ENCODE measurements at places on chromosomes 13 and 19. TPM values are rescaled to one million over a fixed set of nuclear protein-coding genes. Genes with fewer than 3 reads are reported as not detected.

DNA sequence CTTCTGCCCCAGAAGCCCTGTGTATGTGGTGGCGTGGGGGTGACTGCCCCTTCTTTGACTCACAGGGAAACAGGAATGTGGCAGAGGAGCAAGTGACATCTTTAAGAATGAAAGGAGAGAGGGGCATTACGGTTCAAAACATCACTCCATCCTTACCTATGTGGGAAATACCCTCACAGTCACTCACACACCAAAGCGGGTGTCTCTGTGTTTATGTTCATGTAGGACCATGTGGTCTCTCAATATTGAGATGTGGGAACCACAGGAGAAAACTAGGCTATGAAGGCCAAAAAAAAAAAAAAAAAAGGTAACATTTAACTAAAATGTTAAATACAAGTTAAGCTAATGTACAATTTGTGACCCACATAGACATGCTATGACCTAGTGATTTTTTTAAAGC lies 153.6 kb upstream of the GPR12 start:
- DNase-seq, result no peak

DNA sequence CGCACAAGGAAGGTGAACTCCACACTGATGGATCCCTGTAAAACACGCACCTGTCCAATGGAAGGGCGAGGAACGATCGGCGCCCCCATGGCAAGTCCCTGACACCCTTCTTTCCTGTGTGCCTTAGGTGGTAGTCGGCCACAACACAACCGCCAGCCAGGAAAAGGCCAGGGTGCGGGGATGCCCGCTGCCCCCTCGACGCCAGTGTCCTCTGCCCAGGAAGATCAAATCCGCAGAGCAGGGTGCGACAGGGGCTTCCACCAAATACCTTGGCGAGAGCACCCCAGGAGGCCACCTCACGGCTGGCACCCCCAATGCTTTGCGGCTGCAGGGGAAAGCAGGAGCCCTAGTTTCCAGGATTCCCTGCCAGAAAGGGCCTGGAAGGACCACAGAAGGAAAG lies 91.2 kb downstream of the ZNF254 start:
- no peak for DNase-seq

- no peak for DNase-seq
Measured at GRCh38 chr19:18507021-18507726, 14.7 kb downstream of the ELL start.

GRCh38 chr13:74464670-74465069 lies 330.5 kb upstream of the KLF12 start:
- DNase-seq, result peak; percentile 71

Gene GNG7
- total RNA-seq, result 3.2 TPM
